ENCODE measurements at places on chromosomes 11 and 22.

DNA sequence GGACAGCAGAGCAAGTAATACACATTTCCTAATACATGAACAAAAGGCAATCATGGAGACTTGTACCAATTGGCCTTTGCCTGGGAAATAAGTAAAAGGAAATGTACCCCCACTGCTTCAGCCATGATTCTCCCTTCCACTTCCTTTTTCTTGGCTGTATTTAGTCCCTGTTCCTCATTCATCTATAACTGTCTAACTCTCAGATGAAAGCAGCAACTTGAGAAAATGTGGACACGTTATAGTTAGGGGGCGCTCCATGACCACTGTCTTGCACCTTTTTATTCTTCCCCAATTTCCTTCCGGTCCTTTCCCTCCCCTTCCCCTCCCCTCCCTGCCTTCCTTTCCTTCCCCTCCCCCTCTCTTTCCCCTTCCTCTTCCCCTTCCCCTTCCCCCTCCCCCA lies 61.3 kb upstream of the BARX2 start:
- no peak for DNase-seq

DNA sequence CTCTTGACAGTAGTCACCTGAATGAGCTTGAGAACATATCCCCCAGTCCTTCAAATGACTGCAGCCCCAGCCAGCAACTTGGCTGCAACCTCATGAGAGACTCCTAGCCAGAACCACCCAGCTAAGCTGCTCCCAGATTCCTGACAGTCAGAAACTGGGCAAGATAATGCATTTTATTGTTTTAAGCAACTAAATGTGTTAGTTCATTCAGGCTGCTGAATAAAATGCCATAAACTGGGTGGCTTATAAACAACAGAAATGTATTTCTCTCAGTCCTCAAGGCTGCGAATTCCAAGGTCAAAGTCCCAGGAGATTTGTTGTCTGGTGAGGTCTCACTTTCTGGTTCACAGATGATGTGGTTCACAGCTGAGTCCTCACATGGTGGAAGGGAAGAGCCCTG lies 5.8 kb upstream of the PAMR1 start:
- DNase-seq: no peak

- DNase-seq: no peak
These were observed 380.7 kb downstream of the MN1 start for GRCh38 chr22:27420817-27421361.

- DNase-seq: no peak
These were observed 20.1 kb downstream of the CELSR1 start for GRCh38 chr22:46517255-46517761.
